CMK (cell line): ENCODE measurements at places on chromosomes 11 and 22.

DNA sequence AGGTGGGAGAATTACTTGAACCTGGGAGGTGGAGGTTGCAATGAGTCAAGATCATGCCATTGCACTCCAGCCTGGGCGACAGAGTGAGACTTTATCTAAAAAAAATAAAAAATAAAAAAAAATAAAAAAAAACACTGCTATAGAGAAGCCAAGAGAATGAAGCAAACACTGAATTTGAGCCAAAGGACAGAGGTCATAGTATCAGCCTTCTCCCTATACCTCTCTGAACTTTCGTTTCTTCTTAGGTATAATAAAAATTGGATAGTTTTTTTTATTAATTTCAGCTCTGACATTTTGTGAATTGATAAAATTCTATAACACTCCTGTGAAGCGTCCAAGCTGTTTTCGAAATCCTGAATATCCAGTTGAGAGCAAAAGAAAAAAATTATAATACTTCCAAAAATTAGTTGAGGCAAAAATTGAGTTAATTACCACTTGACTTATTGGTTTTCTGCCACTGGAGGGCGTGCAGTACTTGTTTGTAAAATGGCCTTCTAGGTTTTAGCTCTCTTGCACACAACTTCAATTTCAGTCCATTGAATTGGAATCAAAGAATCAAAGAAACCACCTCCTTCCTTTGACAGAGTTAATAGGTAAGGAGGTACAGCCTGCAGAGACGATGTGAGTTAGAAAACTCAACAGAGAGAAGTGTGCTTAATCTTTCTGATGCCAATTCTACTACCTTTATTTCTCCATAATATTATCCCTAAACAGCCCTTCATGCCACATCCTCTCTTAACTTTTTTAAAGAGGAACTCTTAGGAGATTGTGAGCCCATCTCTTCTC lies 143.2 kb downstream of the BBOX1 start:
- DNase-seq: no peak

GRCh38 chr22:42202048-42202447 lies 68.4 kb downstream of the TCF20 start:
- no peak for DNase-seq

DNA sequence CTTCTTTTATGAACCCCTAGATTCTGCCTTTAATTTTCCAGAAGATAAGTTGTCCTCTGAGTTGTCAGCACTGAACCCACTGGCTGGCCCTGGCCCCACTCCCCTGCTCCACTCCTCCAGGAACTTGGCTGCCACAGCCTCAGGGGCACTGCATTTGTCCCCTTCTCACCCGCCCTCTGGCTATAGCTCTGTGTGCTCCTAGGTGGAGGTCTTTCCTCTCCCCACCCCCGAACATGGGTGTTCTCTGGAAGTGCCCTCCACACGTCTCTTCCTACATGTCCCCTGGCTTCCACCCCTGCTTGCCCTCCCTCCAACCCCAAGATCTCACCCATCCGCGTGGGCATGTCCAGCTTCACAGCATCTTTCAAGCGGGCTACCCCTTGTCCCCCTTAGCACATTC lies 137.7 kb upstream of the TEAD1 start:
- DNase-seq: no peak

GRCh38 chr11:44389963-44390605 lies 80.1 kb upstream of the ALX4 start:
- DNase-seq: no peak

- no peak for DNase-seq
These were observed 71.5 kb downstream of the SGSM3 start for GRCh38 chr22:40441761-40442390.

GRCh38 chr22:30104501-30105156 lies 24.4 kb downstream of the HORMAD2 start:
- no peak for DNase-seq

DNA sequence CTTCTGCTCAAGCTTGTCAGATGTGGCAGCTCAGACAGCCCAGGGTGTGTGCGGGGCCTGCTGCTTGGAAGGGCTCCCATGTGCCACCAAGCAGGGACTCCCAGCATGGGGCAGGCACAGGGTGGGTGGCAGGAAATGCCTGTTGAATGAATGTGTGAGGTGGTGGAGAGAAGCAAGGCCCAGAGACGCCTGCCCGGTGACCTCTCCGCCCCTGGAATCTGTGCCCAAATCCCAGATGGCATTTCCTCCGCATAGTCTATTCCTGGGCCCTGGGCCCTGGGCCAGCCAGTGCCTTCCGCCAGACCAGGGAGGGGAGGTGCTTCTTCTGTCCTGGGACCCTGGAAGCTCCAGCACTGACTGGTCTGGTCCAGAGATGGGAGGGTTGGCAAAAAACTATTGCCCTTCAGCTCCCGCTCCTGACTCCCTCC lies 3.7 kb downstream of the CST6 start:
- no peak for DNase-seq
